ENCODE measurements at places on chromosomes 1 and 21.

GRCh38 chr1:174358344-174358743 lies 89.4 kb upstream of the GPR52 start:
- DNase-seq = no peak

GRCh38 chr1:189787201-189787600 lies 690.5 kb downstream of the BRINP3 start:
- DNase-seq = no peak

- DNase-seq = no peak
Observed at GRCh38 chr1:177817937-177818875, 151.7 kb downstream of the SEC16B start.

- DNase-seq = no peak
Observed at GRCh38 chr1:28510273-28510969, 4.6 kb downstream of the RCC1 start.

DNA sequence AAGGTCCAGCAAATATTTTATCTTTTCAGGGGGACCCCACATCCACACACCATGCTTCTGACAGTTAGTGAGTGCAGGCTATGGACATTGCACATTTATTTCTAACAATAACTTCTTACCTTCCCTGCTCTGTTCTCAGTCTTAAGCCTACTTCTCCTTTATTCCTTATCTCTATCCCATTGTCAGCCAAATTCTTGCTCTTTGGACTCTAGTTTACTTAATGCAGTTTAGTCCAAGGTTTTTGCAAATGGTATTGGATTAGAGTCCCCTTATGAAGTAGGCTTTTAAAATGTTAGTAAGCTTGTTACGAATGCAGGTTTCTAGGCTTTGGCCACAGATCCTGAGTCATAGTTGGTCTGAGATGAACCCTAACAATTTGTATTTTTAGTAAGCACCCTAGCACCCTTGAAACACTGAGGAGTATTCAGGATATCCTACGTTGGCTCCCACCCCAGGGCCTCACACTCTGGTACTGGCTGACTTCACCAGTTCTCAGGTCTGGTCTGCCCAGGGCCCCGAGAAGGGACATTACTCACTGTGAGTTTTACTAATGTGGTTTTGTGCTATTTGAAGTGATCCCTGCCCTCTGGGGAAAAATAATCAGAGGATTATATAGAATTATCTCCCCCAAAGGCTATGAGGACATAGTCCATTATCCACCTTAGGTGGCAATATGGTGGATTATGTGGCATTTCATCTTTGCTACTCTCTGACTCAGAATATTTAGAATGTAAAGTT lies 239.5 kb downstream of the TGFB2 start:
- no peak for DNase-seq

- no peak for DNase-seq
Observed at GRCh38 chr1:158329733-158330132, 1.6 kb downstream of the CD1B start.

DNA sequence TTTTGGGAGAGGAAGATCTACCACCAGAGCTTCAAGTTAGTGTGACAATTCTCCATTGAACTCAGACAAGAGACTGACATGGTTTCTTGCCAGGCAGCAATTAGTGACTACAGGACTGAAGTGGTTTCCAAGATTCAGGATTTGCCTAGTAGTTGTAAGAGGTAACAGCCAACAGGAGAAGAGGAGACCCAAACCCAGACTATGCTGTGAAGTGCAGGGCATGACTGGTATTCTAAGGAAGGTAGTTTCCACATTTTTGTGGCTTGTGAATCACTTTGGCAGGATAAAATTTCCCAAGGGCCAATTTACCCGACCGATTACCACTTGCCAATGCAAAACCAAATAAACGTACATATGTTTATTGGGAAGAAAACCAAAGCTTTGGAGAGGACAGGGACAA lies 14.7 kb upstream of the RAP1A start:
- DNase-seq = no peak

DNA sequence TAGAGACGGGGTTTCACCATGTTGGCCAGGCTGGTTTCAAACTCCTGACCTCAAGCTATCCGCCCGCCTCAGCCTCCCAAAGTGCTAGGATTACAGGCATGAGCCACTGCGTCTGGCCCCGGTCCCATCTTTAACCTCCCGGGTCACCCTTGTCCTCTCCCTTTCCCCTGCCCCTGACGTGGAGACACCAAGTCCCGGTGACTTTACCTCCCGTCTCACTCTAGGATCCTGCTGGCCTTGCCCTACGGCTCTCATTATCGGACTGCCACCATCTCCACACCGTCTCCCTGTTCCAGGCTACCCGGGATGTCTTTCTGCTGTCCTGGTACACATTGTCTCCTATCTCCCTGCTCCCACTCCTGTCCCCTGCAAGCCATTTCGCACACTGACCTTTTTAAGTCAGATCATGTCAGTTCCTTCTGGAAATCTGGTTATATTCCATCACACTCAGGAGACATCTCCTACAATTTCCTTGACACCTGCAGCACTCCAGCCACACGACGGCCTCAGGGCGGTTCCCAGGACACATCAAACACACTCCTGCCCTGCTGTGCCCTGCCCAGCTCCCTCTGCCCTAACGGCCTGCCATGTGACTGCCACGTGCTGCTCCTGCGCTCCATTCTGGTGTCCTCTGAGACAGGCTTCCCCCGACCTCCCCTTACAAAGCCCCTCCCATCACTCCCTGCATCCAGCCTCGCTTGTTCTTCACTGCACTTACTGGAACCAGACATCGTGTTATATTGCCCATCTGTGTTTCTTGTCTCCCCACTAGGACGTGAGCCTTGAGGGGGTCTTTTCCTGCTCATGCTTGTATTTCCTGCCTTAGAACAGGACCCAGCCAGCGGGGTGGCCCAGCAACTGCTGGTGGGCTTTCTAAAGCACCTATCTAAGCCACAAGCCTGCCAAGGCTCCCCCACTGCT lies 32.7 kb downstream of the TTC39A start:
- DNase-seq = no peak

DNA sequence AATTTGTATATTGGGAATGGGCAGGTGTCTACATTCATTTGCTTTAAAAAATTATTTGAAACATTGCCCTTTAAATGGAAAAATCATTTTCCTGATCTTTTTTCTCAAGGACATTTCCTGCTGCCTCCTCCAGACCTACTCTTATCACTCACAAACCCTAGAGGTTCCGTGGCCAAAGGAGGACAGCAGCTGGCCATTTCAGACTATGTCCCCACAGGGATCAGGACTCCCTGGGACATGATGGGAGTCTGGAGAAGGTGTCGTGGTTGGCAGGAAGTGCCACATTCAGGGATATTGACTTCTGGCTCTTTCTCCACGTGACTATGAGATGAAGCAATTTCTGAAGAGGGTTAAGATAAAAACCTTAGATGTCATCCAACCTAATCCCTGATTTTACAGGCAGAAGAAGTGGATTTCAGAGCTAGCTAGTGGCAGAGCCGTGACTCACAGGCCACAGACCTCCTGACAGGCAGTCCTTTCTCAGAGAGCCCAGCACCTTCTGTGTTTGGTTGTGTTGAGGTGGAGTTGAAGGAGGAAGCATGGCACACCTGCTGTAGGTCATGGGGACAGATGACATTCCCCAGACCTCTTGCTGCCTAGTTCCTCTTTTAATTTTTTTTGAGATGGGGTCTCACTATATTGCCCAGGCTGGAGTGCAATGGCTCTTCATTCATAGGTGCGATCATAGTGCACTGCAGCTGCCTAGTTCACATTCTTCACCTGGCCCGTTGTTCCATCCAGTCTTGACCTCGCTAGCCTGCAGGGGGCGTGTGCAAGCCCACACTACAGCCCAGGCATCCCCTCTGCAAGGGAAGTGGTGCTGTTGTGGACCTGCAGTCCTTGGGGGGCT lies 25.5 kb upstream of the IL10 start:
- no peak for DNase-seq

- no peak for DNase-seq
Observed at GRCh38 chr1:158830904-158831507, at the start of gene MNDA. TSS of gene MNDA (plus strand) at chr1:158831351. CDS start at chr1:158842154, 10,803 bp downstream.

GRCh38 chr1:240343966-240344365 lies 252.3 kb downstream of the FMN2 start:
- DNase-seq = no peak

DNA sequence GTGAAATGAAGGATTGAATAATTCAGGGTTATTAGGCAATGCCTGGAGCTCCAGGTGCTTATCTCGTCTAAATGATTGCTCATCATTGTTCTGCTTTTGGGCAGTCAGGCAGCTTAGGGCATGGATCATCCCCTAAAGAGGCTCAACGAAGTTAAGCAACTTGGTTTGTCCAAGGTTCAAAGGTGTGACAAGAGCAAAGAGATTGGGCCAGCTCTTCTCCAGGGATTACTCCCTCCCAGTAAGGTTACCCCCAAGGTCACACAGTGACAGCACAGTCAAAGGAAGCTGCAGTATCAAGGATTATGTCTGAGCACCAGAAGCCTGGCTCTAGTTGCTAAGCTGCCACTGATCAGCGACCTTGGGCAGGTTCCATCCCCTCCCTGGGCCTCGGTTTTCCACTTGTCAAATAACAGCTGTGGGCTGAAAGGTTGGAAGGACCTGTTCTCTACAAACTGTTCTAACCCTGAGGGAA lies 6.8 kb downstream of the ETNK2 start:
- no peak for DNase-seq

DNA sequence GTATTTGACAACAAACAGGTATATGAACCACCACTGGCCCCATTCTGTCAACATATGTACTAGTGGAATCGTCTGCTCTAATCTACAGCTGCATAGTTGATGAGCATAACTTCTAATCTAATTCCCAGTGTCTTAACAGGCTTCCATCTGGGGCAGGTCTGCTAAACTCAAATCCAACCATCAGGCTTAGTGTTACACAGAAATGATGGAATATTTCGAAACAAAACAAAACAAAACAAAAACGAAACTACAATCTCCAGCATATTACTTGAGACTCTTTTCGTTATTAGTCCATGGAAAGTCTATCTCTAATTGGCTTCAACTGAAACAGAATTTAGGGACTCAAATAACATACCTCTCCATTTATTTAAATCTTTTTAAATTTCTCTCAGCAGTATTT lies 37.6 kb downstream of the DIPK1A start:
- no peak for DNase-seq

DNA sequence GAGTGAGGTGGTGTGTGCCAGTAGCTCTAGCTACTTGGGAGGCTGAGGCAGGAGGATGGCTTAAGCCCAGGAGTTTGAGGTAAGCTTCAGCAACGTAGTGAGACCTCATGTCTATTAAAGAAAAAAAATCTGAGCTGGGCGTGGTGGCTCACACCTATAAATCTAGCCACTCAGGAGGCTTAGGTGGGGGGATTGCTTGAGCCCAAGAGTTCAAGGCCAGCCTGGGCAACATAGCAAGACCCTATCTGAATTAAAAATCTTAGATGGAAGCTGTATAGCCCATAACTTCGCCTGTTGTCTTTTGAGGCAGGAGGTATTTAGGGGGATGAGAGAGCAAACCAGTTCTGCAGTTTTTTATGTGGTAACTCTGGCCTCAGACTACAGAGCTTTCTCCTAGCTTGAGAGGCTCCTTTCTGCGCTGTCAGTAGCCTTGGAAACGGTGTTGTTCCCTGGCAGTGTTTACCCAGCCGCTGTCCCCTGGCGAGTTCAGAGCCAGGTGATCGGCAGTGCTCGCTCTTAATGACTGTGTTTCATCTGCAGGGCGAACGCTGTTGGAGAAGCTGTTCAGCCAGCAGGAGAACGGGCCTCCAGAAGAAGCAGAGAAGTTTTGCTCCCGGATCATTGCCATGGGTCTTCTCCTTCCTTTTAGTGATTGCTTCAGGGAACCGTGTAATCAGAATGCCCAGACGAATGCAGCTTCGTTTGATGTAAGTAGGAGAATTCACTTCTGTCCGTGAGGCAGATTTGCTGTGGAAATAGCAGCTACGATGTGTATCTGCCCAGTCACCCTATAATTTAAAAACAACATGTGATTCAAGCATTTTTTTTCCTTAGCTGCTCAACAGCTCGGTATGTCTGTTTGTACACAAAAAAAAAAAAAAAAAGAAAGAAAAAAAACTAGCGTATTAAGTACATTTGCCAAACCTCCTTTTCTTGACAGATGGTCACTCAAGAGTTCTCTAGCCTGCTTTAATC lies 31.2 kb downstream of the FMN2 start:
- DNase-seq = no peak

DNA sequence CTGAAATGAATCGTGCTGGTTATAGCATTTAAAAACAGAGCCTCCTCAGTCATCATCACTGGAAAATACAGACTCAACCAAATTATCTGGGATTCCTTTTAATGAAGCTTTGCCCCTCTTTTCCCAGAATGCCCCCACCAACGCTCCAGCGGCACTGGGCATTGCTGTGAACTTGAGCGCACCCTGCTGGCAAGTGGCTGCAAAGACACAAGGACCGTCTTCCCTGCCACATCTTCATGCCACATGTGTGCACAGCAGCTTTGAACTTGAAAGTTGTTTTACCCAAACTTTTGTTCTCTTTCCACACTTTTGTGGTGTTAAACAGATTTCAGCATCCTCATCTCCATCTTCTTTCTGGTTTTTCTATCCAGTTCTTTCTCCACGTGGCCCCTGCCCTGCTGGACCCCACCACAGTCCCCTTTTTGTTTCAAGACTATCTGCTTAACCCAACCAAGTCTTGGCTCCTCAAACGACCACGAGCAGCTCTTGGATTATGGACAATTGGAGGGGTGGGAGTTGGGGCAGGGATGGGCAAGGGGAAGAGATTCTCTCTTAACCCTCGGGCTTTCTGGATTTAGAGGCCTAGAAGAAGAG lies 12.8 kb upstream of the LMX1A start:
- DNase-seq = peak; percentile 43

- no peak for DNase-seq
Observed at GRCh38 chr1:39574646-39575045, 1.9 kb downstream of the PABPC4 start.

DNA sequence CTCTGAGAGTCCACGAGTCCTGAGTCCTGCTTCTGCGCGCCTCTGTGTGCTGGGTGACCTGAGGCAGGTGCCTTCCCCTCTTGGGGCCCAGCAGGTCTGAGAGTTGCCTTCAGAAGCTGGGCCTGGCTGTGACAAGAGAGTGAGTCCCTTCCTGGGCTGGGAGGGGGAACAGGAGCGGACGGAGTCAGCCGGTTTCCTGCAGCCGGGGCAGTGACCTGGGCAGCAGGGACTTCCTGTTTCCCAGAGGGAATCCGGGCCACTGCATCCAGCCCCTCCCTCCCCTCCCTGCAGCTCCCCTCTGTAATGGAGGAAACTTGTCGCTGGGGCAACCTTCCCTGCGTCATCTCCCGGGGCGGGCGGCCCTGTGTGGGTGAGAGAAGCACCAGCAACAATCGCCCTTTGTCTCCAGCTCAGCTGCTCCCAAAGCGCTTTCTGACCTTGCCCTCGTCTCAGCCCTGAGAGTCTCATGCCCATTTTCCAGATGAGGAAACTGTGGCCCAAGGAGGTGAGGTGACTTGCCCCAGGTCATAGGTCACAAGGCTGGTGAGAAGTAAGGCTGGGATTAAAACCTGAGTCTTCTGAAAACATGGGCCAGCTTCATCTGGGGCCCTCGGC lies 61.1 kb downstream of the SDC3 start:
- DNase-seq = no peak

DNA sequence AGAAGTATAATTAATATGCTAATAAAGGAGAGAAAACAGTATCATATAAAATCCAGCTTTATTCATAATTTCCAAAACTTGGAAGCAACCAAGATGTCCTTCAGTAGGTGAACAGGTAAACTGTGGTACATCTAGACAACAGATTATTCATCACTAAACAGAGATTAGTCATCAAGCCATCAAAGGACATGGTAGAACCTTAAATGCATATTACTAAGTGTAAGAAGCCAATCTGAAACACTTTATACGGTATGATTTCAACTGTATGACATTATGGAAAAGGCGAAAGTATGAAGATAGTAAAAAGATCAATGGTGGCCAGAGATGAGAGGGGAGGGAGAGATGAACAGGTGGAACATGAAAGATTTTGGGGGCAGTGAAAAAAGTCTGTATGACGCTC lies 541.7 kb downstream of the SMYD3 start:
- DNase-seq = no peak

- no peak for DNase-seq
Observed at GRCh38 chr1:3195966-3196515, 127.0 kb downstream of the PRDM16 start.
